ENCODE measurements at places on chromosomes 1 and 21. TPM values are rescaled to one million over a fixed set of nuclear protein-coding genes. Genes with fewer than 3 reads are reported as not detected.

DNA sequence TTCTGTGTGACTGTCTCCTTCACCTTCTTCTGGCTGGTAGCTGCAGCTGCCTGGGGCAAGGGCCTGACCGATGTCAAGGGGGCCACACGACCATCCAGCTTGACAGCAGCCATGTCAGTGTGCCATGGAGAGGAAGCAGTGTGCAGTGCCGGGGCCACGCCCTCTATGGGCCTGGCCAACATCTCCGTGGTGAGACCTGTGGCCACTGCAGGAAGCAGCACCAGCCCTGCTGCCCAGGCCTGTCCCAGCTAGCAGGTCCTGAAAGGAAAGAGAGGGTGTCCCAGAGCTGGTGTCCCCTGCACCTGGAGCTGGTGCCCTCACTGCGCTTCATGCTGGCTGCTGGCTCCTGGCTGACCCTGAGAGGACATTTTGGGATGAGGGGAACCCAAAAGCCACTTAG, 5.9 kb upstream of the ATXN7L2 start:
- peaks cover 20% of the 10 kb centered on the region for H3K27me3 ChIP-seq
- no peaks in the 10 kb centered on the region for H3K4me1 ChIP-seq
- no peak for DNase-seq
- no peak overlapping the region for H3K4me3 ChIP-seq

Gene GPA33
- not detected for polyA plus RNA-seq

DNA sequence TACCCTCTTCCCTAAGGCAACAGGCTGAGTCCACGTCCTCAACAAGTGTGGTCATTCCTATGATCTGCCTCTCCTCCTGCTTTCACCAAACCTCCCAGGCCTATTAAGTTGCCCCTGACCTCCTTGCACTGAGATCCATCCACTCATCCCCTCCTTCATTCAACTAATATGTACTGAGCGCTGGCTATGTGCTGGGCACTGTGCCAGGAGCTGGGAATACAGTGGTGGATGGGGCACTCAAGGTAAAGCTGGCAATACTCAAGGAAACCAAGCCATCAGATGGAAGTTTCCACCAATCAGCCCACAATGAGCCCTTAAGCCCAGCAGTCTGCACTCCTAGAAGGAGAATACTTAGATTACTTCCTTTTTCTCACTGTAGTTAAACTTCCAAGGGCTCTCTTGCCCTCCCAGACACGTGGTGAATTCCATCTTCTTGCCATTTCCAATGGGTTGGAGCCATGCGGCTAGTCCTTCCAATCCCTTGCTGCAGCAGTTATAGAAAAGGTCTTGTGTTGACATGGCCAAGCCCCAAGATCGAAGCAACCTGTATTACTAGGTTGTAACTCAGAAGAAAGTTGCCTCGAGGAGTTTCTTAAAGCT, 279.9 kb upstream of the RUNX1 start:
- no peak for DNase-seq
- H3K27ac ChIP-seq, result no peak overlapping the region
- no peak overlapping the region for H3K4me3 ChIP-seq
- H3K4me1 ChIP-seq, result peaks cover 10% of the 10 kb centered on the region

Gene TAL1
- polyA plus RNA-seq, result not detected

DNA sequence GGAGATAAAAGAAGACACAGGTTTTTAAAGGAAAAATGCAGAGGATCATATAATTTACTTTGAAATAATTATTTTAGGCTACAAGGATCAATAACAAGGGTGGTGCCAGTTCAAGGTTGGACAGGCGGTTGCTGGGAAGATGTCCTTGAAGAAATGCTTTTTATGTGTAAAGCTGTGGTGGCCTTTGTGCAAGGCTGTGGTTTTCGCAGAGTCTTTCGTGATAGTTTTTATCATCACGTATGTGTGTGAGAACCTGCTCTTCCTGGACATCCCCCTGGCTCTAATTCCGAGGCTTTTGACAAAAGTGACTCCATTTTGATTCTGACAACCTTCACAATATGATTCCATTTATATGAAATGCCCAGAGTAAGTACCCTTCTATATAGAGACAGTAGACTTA, 85.8 kb upstream of the COG2 start:
- H3K36me3 ChIP-seq, result no peaks in the 10 kb centered on the region
- H3K27ac ChIP-seq, result no peak overlapping the region
- H3K4me1 ChIP-seq, result no peaks in the 10 kb centered on the region
- DNase-seq, result no peak
- H3K4me3 ChIP-seq, result no peak overlapping the region

Gene SPOCD1
- 4.7 TPM for polyA plus RNA-seq

DNA sequence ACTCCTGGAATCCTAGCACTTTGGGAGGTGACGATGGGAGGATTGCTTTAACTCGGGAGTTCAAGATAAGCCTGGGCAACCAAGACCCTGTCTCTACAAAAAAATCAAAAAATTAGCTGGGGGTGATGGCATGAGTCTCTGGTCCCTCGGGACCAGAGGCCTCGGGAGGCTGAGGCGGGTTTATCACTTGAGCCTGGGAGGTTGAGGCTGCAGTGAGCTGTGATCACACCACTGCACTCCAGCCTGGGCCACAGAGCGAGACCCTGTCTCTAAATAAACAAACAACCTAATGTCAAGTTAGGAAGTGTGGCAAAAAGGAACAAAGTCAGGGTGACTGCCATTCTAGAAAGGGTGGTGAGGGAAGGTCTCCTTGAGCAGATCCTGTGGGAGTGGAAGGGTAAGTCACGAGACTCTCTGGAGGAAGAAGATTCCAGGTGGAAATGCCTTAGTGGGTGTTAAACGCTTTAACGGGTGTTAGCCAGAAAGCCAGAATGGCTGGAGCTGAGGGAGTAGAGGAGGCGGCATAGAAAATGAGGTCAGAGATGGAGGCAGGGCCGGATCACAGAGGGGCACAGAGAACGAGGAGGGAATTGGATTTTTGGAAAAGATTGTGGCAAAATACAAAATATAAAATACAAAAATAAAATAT, 62.2 kb upstream of the ATP5PO start:
- no peak overlapping the region for H3K4me3 ChIP-seq
- H3K27me3 ChIP-seq, result no peaks in the 10 kb centered on the region
- H3K36me3 ChIP-seq, result no peaks in the 10 kb centered on the region
- H3K4me1 ChIP-seq, result peaks cover 24% of the 10 kb centered on the region
- DNase-seq, result no peak

DNA sequence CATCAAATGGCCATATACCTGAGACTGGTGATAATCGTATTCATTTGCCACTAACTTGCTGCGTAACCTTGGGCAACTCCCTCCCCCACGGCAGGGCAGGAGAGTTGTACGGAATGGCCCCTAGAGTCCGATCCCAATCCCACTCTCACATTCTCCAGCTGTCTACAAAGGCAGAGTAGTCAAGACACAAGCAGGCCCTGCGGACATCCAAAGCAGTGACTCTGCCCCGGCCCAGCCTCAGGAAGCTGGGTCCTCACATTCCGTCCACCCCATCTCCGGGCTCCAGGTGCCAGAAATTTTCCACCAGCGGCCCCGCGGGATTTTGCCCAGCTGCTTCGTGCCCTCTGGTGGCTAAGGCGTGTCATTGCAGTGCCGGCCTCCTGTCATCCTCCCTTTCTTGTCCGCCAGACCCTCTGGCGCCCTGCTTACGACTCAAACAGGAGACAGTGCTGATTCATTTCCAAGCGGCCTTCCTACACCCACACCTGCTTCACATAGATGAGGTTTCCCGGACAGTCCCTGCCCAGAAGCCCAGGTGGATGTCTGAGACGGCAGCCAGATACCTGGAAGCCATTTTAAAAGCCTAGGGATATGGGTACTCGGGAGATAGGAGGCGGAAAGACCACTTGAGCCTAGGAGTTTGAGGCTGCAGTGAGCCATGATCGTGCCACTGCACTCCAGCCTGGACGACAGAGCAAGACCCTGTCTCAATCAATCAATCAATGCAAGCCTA, 2.9 kb upstream of the S100A2 start:
- peaks cover 12% of the 10 kb centered on the region for H3K36me3 ChIP-seq
- H3K27me3 ChIP-seq, result no peaks in the 10 kb centered on the region
- peaks cover 48% of the 10 kb centered on the region for H3K4me1 ChIP-seq
- peak overlapping the region; percentile 100 for H3K27ac ChIP-seq
- peak; percentile 97 for DNase-seq
- H3K4me3 ChIP-seq, result peak overlapping the region; percentile 70

- no peak overlapping the region for H3K4me3 ChIP-seq
- no peak for DNase-seq
- no peaks in the 10 kb centered on the region for H3K27me3 ChIP-seq
- H3K36me3 ChIP-seq, result no peaks in the 10 kb centered on the region
- no peaks in the 10 kb centered on the region for H3K4me1 ChIP-seq
- H3K27ac ChIP-seq, result no peak overlapping the region
These were observed 149.5 kb downstream of the TTLL7 start for GRCh38 chr1:83849191-83850061.

Gene CD5L
- polyA plus RNA-seq, result not detected

- H3K27ac ChIP-seq, result no peak overlapping the region
- no peak overlapping the region for H3K4me3 ChIP-seq
- H3K4me1 ChIP-seq, result no peaks in the 10 kb centered on the region
- H3K36me3 ChIP-seq, result no peaks in the 10 kb centered on the region
- no peak for DNase-seq
These were observed 31.8 kb downstream of the FBXO2 start for GRCh38 chr1:11622398-11622797.

- no peak overlapping the region for H3K4me3 ChIP-seq
- no peaks in the 10 kb centered on the region for H3K27me3 ChIP-seq
- no peak overlapping the region for H3K27ac ChIP-seq
- peak; percentile 50 for DNase-seq
These were observed 25.9 kb upstream of the DNAJC11 start for GRCh38 chr1:6727535-6727934.

DNA sequence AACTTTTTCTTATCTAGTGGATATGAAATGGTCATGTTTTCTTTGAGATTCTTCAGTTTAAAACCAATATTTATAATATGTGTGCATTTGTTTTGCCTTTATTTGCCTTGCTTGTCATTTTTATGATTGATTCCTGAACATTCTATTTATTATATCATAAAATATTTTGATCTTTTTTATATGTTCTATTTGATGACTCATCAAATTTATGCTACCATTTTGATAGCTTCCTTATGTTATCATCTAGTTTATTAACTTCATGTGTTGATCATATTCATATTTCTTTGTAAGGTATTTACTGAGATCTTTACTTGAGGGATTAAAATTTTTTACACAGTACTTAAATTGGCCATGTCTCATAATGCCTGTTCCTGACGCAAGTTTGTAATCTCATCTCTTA, 1650.0 kb downstream of the AMY1C start:
- no peaks in the 10 kb centered on the region for H3K27me3 ChIP-seq
- no peaks in the 10 kb centered on the region for H3K36me3 ChIP-seq
- no peak overlapping the region for H3K27ac ChIP-seq
- H3K4me1 ChIP-seq, result no peaks in the 10 kb centered on the region
- no peak for DNase-seq

- no peak overlapping the region for H3K27ac ChIP-seq
- no peak overlapping the region for H3K4me3 ChIP-seq
- H3K36me3 ChIP-seq, result no peaks in the 10 kb centered on the region
These were observed 60.8 kb downstream of the NDUFS5 start for GRCh38 chr1:39086865-39087409.

- H3K36me3 ChIP-seq, result no peaks in the 10 kb centered on the region
- H3K4me3 ChIP-seq, result peak overlapping the region; percentile 9
- DNase-seq, result no peak
- no peaks in the 10 kb centered on the region for H3K27me3 ChIP-seq
- peaks cover 35% of the 10 kb centered on the region for H3K4me1 ChIP-seq
These were observed 19.1 kb downstream of the OPTC start for GRCh38 chr1:203512848-203513584.

DNA sequence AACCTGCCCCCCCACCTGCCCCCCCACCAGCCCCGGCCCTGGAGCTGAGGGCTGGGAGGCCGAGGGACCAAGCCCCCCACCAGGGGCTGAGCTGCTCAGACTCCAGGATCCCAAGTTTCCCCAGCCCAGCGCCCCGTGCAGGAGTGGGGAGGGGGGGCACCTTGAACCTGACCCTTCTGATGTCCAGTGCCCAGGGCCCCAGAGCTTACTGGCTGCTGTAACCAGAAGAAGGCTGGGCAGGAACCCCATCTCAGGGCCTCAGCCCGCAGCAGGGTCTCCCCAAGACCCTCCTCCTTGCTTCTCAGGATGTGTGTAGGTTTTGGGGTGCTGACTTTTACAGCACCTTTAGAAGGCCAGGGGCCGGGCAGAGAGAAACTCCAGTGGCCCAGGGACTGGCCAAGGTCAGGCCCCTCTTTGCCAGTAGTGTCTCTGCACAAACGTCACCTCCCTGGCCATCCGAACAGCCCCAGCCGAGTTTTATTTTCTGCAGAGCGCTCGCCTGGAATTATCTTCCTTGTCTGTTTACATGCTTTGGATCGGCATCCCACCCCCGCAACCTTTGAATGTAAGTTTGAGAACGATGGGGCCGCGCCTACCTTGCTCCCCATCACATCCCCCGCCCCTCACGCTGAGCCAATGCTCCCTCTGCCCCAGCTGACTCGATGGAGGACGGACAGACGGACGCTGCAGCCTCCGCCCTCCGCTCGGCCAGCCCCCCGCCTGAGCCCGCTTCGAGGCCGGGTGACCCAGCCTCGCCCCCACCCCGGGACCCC, 70.1 kb upstream of the CASZ1 start:
- H3K27me3 ChIP-seq, result peaks cover 7% of the 10 kb centered on the region
- H3K4me1 ChIP-seq, result no peaks in the 10 kb centered on the region
- DNase-seq, result no peak

Gene PEAR1
- 4.2 TPM for polyA plus RNA-seq

DNA sequence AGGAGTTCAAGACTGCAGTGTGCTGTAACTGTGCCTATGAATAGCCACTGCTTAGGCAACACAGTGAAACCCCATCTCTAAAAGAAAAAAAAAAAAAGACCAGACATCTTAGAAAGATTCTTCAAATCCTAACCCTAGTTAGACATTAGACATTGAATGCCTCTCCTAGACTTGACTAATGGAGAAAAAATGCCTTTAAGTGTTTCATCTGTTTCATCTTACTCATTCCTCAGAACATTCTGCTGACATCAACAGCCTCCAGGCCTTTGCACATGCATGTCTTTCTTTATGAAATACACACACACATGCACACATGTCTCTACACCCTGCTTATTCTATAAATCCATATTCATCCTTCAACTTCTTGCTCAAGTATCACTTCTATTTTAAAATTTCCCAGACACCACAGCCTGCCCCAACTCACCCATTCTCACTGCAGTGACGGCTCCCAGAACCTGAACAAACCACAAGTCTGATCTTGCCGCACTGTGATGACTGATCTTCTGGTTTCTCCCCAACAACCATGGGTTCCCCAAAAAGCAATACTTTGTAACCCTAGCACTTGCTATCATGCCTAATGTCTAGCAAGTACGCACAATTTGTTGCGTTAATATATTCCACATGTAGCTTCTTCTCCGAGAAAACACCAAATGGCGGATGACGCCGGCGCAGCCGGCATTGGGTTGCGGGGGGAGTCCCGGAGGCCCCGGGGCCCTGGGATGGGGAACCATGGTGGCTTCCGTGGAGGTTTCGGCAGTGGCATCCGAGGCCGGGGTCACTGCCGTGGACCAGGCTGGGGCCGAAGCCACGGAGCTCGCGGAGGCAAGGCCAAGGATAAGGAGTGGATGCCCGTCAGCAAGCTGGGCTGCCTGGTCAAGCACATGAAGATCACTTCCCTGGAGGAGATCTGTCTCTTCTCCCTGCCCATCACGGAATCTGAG, 37.4 kb downstream of the LRRC52 start:
- DNase-seq, result peak; percentile 41
- peak overlapping the region; percentile 41 for H3K27ac ChIP-seq
- H3K36me3 ChIP-seq, result no peaks in the 10 kb centered on the region
- peaks cover 14% of the 10 kb centered on the region for H3K4me1 ChIP-seq
- no peaks in the 10 kb centered on the region for H3K27me3 ChIP-seq

Gene BARHL2
- polyA plus RNA-seq, result not detected

GRCh38 chr1:25727635-25728286, 72.2 kb upstream of the SELENON start:
- H3K4me3 ChIP-seq, result no peak overlapping the region
- H3K36me3 ChIP-seq, result no peaks in the 10 kb centered on the region
- no peak overlapping the region for H3K27ac ChIP-seq
- no peak for DNase-seq

Gene LCE2B
- polyA plus RNA-seq, result 0.83 TPM
